ENCODE measurements at places on chromosomes 4 and X. TPM values are rescaled to one million over a fixed set of nuclear protein-coding genes. Genes with fewer than 3 reads are reported as not detected.

FGFBP2 gene
- 129 TPM for total RNA-seq

NHSL2 gene
- total RNA-seq = 38.0 TPM

MAP9 gene
- total RNA-seq = 15.2 TPM

TRPC5OS gene
- total RNA-seq = not detected

LRIT3 gene
- 0.31 TPM for total RNA-seq

AR gene
- total RNA-seq = 13.1 TPM

SRPX gene
- total RNA-seq = 33.4 TPM

AMMECR1 gene
- total RNA-seq = 2.9 TPM

TMPRSS11F gene
- not detected for total RNA-seq

MAEA gene
- 68.6 TPM for total RNA-seq

VCX3B gene
- total RNA-seq = not detected

TRMT44 gene
- total RNA-seq = 28.1 TPM

FAM241A gene
- 7.1 TPM for total RNA-seq

FOXP3 gene
- total RNA-seq = 0.13 TPM

TASL gene
- total RNA-seq = 5.3 TPM

ARHGAP36 gene
- not detected for total RNA-seq

Data from sciatic nerve (tissue), 2 donors.